ENCODE measurements at places on chromosomes 7 and 10.

DNA sequence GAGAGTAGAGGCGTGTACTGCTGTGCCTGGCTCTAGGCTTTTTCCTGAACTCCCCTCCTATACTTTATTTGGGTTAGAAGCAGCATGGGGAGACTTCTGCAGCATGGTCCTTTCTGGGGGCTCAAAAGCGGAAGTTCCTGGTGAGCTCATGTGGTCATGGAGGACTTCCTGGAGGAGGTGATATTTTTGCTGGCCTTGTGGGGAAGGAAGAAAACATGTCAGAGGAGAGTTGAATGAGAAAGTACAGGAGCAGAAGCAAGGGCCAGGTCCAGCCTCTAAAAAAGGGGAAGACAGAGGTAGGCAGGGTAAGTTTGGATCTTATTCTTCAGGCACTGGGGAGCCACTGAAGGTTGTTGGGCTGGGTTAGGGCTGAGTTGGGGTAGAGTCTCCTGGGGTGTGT, 45.5 kb downstream of the CASTOR2 start:
- DNase-seq, result no peak

DNA sequence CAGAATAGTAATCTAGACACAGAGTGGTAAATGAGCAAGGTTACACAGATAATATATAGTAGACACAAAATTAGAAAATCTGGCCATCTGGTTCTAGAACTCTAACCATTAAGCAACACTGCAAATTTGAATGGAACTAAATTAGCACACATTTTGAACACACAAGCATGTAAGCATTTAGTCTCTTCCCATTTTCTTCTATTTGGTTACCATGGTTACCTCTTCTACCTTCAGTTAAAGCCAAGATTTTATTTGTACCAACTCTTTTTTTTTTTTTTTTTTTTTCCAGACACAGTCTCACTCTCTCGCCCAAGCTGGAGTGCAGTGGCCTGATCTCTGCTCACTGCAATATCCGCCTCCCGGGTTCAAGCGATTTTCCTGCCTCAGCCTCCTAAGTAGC, 790.5 kb downstream of the MAGI2 start:
- DNase-seq, result no peak

GRCh38 chr7:19090526-19090925, 26.9 kb downstream of the TWIST1 start:
- DNase-seq, result no peak

GRCh38 chr7:48259463-48260280, 88.4 kb downstream of the ABCA13 start:
- no peak for DNase-seq

DNA sequence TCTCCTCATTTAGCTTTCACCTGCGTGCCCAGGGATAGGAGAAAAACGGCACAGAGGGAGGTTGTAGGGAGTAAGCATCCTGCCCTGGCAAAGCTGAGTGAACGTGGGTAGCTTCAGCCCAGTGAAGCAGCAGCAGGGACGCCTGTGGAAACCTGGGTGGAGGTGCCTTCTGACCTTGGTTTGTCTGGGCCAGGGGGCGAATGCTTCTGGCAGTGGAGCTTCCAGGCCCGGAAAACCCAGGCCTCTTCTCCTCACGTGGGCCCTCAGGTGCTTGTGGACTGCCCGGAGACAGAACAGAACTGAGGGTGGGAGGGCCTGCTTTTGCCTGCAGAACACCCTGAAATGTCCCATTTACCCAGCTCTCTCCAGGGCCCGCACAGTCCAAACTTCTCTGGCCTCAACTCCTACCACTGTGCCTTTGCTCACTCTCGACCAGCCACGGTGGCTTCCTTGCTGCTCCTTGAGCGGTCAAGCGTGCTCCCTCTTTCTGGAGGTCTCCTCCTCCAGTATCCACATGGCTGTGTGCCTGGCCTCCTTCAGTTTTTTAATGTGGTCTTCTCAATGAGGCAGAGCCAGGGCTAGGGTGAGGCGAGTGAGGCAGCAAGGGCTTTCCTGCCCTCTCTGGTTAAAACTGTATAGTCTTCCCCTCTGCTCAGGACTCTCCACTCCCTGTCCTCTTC, 62.4 kb downstream of the TMEM209 start:
- no peak for DNase-seq

Data from right kidney (tissue), 9 donors.